ENCODE measurements at places on chromosomes 5 and 9. TPM values are rescaled to one million over a fixed set of nuclear protein-coding genes. Genes with fewer than 3 reads are reported as not detected.

FOXD4L4 gene
- polyA plus RNA-seq: 0.21 TPM

ADGRV1 gene
- polyA plus RNA-seq: 11.3 TPM

BRIX1 gene
- polyA plus RNA-seq: 48.8 TPM

SLC34A3 gene
- polyA plus RNA-seq: 12.1 TPM

DNA sequence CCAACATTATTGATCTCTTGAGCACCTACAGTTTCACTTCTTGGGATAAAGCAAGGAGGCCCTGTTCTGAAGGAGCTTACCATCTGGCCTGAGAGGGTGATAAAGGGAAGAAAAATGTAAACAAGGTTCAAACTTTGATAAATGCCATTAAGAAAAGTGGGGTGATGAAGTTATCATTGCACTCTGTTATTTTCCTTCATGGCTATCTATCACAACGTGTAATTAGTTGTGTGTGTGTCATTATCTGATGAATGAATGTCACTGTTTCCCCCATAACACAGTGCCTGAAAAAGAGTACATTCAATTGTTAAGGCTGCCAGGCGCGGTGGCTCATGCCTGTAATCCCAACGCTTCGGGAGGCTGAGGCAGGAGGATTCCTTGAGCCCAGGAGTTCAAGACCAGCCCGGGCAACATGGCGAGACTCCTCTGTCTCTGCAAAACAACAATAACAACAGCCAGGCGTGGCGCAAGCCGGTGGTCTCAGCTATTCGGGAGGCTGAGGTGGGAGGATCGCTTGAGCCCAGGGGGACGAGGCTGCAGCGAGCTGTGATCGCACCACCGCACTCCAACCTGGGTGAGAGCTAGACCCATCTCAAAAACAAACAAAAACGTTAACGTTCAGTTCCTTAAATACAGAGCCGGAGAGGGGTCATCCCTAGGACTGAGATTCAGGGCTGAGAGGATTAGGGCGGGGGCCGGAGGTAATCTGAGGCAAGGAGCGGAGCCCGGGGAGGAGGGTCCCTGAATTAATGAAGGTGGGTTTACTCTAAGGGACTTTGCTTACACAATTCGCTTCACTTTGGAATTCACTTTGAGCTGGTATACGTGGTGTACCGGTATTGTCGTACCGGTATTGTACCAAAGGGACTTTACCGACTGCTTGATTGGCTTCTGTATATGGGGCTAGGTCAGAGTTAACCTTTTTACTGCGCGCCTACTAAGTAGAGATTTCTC, 917 bp downstream of the NHP2 start:
- DNase-seq: no peak

- DNase-seq: no peak
These were observed 154.5 kb upstream of the IER5L start for GRCh38 chr9:129332581-129332980.

- DNase-seq: no peak
These were observed 58.6 kb downstream of the DIAPH1 start for GRCh38 chr5:141560151-141560550.

- peak; percentile 11 for DNase-seq
These were observed 55.4 kb upstream of the RNF130 start for GRCh38 chr5:180126716-180127681.

- DNase-seq: no peak
These were observed 576.9 kb downstream of the EBF1 start for GRCh38 chr5:158522776-158523175.

DNA sequence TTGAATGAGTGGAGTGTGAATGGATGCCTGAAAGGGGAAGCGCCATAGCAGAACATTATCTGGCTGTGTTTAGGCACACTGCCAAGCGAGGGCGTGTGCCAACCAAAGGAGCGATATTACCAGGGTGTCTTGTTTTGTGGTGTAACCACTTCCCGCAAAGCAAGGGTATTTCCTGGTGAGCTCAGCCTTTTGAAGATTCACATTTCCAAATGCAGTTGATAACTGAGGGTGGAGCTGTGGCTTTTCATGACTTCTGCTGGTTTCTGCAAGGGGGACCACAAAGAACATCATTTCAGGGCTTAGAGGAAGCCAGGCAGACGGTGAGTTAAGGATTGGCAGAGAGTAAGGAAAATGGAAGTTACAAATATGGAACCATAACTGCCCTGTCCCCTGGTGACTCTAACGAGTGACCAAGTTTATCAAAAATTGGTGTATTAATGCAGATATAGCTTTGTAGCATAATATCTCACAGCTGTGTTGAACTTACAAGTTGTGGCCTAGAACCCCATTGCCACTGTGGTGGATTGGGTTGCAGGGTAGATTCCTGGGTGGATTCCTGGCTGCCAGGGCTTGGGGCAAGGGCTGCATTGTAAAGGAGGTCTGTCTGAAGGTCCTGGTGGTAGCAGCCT, 71.4 kb downstream of the RALGPS1 start:
- DNase-seq: no peak

DNA sequence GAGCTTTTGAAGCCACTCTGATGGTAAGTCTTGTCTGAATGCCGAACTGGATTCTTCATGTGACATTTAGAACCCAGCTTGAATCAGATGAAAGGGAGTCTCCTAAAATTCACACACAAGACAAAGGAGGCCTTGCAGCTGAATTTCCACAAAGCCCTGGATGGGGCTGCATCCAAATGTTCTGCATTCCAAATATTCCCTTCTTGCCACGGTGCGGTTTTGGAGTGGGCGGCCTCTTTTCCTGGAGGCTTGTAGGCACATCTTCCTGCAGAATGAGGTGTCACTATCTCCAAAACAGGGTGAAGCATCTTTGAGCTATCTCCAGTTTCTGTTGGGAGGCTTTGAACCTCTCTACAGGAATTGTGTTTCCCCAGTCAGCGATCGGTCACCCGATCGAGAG, 342.7 kb downstream of the ARHGEF28 start:
- DNase-seq: no peak

All from renal pelvis (tissue), 12 donors.